ENCODE measurements at places on chromosomes 5 and 9.

DNA sequence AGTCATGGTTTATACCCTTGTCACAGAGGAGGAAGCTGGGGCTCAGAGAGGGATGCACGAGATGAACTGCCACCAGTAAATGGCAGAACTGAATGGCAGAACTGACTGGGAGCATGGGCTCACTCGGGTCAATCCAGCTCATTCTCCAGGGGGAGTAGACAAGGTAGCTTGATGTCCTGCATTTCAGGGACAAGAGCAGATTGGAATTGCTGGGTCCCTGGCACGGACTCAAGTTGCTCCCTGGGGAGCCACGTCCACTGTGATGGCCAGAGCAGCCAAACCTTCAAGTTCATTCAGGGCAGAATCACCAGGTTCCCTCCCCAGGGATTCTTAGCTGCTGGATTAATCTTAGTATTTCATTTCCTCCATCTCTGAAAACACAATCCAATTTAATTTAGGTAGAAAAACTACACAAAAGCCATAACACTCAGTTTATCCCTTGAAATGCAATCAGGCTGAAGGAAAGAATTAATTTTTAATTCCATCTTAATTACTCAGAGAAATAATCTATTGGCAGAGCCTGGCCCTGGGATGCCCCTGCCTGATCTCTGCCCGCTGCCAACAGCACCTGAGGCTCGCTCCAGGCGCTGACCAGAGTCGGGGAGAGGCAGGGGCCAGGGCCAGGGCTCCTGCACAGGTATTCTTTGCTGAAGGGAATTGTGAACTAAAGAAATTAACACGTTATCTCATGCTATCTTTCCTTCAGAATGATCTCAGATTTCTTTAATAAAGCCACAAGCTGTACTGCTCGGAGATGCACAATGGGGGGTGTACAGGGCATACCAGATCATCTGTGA is 42.0 kb upstream of the UNC5A start:
- DNase-seq, result no peak

DNA sequence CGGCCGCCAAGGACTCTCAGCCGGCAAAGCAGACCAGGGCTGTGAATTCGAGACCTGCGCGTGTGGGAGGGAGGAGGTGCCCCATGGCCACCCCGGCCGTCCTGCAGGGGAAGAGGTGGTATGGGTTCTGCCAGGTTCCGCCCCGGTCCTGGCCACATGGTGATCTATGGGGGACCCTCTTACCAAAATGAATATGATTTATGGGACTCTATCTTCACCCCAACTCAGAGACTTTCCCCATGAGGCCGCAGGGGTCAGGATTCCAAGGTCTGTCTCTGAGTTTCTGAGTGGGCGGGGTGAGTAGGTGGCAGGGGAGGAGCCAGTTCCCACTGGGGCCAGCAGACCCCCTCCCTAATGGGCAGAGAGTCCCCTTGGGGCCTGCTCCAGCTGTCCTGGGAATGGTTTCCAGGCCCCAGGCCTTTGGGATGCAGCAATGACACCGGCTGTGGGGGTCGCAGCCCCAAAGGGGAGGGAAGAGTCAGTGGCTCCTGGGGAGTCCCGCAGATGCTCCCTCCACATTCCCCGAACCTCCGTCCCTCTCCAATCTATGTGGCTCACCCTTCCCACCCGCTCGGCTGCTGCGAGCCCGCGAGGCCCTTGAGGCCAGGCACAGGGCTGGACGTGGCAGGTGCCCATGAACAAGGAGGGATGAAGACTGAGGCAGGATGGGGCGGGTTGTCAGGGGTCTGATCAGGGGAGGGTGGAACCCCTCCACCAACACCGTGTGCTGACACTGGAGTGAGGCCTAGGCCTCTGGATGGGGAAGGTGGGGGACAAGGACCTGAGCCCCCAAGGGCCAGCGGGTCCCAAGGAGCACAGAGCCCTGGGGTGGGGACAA is 20.1 kb upstream of the NOTCH1 start:
- no peak for DNase-seq

DNA sequence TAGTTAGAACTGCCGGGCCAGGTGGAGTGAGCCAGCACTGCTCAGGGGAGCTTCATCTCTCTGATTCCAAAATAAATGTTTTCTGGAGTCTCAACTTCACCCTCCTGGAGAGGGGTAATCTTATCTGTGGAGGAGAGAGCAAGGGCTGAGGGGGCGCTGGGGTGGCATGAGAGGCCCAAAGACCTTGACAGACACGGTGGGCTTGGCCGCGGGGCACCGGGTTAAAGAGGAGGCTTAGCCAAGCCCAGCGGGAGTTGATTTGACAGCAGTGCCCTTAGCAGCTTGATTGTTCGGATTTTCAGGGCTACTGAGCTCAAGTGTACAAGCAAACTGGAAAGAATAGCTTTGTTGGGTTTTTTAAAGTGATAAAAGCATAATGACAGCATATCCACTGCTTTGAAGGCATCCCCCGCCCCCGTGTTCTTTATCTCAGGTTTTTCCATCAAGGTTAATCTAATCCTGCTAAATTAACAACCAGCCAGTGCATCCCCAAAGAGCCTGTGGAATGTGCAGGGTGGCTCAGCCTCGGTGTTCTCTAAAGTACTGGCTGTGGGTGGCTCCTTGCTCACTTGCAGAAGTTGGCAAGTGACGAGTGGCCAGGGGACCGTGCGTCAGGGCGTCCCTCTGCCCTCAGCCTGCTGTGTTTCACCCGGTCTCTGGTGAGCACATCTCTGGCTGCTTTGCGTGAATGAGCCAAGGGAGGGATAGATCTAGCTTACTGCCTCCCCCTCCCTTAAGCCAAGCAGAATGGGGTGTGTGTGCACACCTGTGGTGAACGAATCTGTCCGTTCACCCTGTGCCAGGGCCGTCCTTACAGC is 5.5 kb downstream of the QRFP start:
- no peak for DNase-seq

- no peak for DNase-seq
Measured at GRCh38 chr5:18028036-18028435, 393.8 kb downstream of the TAF11L14 start.

DNA sequence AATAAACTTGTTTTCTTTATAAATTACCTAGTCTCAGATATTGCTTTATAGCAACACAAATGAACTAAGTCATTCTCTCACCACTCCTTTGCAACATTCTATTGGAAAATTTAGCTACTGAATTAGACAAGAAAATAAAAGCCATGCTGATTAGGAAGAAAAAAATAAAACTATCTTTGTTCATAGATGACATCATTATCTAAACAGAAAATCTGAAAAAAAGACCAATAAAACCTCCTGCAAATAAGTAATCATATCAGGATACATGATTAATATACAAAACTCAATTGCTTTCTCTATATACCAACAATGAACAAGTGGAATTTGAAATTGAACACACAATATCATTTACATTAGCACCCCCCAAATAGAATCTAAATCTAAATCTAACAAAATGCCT is 455.3 kb upstream of the KIF2A start:
- no peak for DNase-seq

DNA sequence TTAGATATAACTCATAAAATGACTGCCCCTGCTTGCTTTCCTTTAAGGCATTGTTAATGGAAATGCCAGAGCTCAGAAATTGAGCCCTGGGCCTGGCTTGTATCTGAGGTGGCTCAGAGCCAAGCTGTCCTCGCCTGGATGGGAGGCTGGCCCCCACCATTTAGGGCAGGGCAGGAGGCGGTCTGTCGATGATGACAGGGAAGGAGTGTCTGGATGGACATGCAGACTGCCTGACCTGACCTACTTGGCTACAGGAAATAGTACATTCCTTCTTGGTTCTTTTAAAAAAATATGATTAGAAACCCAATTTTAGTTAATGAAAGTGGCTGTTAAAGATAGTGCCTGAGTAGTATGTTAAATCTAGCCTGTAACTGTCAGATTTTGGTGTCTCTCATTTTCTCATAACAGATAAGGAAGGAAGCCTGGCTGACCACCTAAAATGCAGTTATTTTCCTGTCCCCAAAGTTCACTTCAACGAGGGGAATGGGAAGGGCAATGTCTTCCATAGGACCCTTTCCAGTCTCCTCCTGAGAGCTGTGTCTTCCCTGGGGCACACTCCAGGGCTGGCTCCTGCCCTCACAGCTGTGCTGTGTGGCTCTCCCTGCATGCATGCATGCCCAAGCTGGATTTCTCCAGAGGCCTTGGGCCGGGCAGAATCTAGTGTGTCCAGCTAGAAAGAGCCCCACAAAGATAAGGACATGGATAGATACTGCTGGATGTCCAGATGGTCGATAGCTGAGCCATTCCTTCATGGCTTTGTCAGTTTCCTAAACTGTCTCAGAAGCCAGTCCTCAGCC is 42.3 kb downstream of the MACROH2A1 start:
- DNase-seq, result no peak

Measured in activated naive CD4-positive, alpha-beta T cell treated with Interleukin-2 at 50 U/mL for 16 hours (primary cell).